ENCODE measurements at places on chromosomes 12 and 14.

DNA sequence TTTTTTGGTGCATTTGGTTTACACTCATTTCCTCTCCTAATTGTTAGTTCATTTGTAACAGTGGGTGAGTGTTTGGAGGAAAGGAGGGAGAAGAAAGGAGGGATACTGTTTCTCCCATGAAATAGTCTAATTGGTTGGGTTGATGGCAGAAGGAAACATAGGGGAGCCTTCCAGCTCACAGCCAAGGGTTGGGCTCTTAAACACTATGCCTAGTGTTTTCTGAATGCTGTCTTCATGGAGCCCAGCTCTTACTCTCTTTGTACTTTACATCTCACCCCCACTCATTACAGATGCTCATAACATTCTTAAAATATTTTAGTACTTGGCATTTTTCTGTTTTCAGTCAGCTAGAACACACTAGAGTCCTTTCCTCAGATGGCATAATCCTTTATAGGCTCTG lies 38.2 kb downstream of the BAZ2A start:
- DNase-seq = no peak

DNA sequence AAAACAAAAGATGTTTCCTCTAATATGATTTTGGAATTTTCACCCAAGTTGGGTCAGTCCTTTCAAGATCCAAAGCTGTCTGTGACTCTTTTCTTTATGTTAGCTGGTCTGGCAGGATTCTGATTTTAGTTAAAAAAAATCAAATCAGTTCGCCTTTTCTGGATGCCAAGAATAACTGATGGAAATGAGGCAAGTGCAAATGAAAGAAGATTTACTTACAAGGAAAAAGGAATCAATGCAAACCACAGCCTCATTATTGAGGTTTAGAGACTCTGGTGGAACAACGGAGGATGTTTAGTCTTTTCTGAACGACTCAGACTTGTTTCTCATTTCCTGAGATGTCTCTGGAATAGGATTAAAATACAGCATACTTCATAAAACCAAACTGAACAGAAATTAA lies 117.0 kb upstream of the DYRK2 start:
- peak; percentile 57 for DNase-seq

DNA sequence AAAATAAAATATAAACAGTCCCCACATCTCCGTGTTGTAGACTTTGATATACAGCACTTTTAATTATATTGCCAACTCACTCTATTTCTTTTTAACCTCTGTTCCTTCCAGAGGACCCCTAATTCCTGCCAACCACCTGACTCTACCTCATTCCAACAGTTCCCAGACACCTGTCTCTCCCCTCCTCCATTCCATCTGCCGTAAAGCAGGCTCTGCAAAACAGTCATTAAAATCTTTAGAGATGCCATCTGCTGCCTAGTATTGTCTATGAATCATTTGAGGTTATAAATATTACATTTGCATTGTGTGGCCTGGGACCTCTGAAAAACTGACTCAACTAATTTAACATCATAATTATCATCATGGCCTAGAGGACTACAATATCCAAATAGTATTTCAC lies 148.8 kb upstream of the DCN start:
- peak; percentile 5 for DNase-seq

GRCh38 chr14:105153739-105154475 lies 14.7 kb downstream of the JAG2 start:
- DNase-seq = no peak

DNA sequence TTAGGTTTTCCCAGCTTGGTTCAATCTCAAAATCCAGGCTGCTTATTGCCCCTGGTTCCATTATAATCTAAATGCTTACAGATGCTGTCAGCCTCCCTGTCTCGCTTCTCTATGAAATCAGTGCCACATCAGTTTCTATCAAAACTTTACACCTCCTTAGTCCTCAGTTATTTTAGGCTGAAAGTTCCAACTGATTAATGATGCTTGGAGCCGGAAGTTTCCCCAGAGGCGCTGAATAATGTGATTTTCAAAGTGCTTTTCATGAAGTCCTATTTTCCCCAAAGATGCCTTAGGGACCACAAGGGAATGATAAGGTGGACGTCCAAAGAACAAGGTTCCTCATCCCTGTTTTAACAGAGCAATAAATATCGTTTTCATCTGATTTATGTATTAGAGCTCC lies 262.4 kb upstream of the RMST start:
- no peak for DNase-seq

DNA sequence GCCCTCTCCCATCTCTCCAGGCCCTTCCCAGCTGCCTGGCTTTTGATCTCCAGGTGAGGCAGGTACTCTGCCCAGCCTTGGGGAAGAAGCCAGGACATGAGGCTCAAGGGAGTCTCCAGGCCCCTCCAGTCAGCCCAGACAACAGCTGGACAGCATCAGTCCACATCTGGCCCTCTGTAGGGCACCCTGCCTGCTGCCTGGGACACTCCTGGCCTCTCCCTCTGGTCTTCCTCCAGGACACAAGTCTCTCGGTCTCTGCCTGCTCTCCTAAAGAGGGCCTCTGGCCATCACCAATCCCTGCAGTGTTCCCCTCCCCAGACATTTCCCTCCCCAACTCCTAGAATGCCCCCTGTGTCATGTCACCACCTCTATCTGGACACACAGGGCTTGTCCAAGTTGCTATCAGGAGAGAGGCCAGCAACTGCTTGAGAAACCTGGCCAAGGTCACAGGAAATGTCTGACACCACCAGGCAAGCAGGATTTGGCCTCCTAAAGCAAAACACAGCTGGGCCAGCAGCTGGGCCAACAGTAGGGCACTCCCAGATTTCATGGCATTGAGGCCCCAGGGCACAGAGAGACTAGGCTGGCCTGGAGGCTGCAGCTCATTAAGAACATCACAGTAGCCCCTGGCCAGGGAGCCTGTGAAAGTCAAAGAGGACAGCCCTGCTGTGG lies 29.0 kb downstream of the LTBP2 start:
- peak; percentile 67 for DNase-seq

- DNase-seq = no peak
These were observed 50.1 kb upstream of the LTA4H start for GRCh38 chr12:96085475-96085874.

DNA sequence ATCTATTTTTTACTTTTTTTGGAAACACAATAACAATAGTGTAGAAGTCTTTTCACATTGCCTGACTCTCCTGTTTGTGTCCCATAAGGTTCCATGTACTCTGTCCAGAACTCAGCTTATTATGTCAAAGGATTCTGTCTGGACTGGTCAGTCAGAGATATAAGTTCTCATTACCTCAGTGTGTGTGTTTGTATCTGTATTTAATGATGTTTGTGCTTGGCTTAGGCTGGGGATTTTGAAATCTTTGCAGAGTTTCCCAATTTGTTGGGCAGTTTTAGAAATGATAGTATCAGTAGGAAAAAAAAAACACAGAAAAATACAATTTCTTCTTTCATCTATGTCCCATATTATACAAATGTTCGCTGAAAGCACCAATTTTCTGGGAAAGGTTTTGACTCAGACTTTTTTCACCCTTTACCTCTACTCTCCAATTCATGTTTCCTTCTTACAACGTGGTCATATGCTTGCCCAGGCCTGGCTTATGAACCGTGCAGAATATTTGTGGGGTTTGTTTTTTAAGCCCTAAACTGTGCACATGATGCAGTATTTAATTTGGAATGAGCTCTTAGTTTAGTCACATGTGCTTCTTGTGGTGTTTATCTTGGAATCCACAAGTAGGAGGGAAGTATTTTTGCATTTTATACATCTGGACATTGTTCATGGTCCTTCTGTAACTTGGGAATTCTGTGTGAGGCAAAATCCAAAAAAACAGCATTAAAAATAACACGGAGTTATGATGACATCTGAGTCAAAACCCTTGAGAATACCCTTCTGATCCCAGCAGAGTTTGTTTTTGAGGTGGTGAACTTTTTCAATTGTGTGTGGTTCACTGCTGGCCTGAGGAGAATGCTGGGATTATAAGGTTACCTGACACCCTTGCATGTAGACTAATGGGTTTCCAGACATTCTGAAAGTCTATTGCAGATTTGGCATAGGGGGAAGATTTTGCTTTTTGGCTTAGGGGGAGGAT lies 121.2 kb downstream of the RAD51B start:
- DNase-seq = peak; percentile 64

- DNase-seq = no peak
These were observed 14.5 kb downstream of the ACIN1 start for GRCh38 chr14:23080474-23080873.

DNA sequence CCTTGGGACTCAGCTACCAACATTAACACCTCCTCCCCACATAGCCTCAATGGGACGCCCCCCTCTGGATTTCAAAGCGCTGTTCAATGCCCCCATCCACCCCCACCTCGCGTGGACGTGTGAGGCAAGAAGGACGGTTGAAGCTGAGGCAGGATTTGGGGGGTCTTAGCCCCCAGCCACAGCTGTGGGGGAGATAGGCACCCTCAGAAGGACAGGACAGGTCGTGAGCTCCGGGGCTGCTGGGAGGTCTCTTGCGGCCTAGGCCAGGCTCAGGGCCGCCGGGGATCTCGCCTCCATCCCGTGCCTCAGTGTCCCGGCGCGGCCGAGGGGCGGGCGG lies 8.3 kb upstream of the SP7 start:
- no peak for DNase-seq

GRCh38 chr12:11580125-11580751 lies 69.2 kb upstream of the ETV6 start:
- DNase-seq = peak; percentile 99

DNA sequence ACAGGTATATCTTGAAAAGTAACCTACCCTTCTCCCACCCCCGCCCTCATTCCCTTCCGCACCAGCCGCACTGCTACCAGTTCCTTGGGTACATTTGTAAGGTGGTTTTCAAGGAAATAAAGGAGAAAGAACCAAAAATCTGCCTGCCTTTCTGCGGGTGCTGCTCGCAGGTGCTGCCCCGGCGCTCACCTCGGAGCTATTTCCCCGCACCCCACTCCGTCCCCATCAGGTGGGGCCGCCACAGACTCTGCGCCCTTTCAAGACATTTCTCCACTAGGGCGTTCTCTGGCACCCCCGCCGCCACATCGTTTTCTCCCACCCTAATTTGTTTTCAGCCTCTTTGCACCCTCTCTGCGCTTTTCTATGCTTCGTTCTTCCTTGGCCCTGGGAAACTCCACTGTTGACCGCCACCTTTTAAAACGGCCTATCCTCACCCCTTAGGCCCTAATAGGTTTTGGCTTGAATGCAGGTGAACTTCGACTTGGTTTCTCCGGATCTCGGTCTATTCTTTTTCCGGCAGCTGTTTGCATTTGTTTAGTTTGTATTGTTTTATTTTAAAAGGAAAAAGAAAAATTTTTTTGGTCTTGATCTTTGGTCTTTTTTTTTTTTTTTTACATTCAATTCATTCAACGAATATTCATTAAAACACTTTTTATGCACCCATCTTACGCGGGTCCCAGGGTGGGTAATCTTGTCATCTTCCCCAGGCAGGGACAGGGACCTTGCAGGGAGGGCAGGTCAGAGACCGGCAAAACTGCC lies 3.0 kb downstream of the VSX2 start:
- no peak for DNase-seq

DNA sequence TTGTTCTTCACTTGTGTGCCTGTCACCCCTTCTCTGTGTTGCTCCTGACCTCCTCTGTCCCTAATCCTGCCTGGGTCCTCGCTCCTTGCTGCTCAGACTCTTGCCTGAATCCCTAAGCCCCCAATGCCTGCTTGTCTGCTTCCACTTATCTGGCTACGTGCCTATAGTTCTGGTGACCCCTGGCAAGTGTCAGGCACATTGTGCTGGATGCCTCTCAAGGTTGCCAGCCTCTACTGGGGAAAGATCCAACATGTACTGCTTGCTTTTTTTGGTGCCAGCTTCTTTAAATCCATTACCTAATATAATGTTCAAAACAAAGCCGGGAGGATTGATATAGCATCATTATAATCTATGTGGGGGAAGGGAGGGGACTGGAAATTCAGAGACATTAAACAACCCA lies 448.0 kb upstream of the CCDC196 start:
- DNase-seq = no peak

DNA sequence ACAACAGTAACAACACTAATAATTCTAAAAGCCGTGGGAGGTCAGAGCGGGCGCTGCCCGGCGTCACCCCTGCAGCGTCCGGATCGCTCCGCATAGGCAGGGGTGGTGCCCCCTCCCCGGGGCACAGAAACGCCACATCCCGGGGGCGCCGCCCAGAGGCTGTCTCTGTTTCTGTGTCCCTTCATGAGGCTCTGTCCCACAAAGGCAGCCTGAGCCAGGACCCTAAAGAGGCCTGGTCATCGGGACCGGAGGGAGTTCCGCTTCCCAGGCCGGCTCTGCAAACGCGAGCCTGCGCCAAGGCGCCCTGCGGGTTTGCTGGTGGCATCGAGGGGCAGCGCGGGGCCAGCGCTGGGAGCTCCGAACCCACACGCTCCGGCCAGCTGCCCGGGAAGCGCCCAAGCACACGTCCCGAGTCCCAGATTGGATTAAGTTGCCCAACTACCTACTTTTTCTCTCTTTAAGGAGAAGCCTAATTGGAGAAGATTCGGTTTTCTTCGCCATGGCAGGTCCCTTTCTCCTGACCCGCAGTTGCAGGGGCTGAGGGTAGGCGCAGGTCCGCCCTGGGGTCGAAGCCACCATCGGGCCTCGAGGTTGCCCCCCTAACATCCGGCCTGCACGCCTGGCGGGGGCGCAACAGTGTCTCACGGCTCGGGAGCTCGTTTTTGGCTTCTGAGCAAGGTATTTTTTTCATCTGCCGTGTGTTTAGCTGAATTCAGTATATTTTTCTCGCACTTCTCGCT lies 421.7 kb downstream of the VRK1 start:
- DNase-seq = no peak

DNA sequence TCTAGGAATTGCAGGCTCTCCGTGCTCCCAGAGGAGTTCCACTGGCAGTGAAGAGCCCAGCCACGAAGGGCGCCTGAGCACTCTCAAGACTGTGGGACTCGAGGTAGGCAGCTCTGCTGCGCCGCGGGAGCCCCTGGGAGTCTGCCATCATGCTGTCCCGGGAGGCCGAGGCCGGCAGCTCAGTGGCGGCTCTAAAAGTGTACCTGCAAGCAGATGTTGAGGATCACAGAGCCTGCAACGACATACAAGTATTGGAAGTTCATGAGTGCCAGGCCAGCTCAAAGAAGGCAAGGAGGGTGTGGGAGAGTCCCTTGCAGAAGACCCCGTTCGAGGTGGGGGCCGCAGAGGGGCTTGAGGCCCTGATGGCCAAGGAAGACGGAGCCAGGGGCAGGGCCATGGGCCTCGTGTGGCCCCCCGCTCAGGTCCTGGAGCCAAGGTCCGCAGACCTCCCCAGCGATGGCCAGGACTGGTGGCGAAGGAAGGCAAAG lies 62.7 kb downstream of the MUCL1 start:
- no peak for DNase-seq

DNA sequence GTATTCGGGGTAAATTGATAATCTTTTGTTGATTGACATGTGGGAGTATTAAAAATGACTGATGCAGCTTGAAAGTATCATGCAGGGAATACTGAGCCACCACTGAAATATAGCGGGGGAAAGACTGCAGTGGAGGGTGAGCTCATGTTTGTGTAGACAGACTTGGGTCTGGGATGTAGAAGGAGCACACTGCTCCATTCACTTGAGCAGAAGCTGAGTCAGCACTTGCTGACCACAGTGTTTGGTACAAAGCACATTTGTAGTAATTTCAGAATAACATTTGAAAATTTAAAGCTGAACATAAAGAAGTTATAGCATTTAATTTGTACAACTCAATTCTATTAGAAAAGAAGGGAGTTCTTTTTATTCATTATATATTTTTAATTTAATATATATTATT lies 304.3 kb upstream of the PRICKLE1 start:
- peak; percentile 17 for DNase-seq

GRCh38 chr12:113620437-113620976 lies 148.8 kb upstream of the LHX5 start:
- DNase-seq = no peak

GRCh38 chr14:77198561-77198960 lies 17.0 kb downstream of the TMEM63C start:
- no peak for DNase-seq

Data from M059J (cell line).